ENCODE measurements at places on chromosomes 1 and 21. TPM values are rescaled to one million over a fixed set of nuclear protein-coding genes. Genes with fewer than 3 reads are reported as not detected.
A peak's percentile ranks its signal among the peaks of the same experiment; 100 is the strongest.

DNA sequence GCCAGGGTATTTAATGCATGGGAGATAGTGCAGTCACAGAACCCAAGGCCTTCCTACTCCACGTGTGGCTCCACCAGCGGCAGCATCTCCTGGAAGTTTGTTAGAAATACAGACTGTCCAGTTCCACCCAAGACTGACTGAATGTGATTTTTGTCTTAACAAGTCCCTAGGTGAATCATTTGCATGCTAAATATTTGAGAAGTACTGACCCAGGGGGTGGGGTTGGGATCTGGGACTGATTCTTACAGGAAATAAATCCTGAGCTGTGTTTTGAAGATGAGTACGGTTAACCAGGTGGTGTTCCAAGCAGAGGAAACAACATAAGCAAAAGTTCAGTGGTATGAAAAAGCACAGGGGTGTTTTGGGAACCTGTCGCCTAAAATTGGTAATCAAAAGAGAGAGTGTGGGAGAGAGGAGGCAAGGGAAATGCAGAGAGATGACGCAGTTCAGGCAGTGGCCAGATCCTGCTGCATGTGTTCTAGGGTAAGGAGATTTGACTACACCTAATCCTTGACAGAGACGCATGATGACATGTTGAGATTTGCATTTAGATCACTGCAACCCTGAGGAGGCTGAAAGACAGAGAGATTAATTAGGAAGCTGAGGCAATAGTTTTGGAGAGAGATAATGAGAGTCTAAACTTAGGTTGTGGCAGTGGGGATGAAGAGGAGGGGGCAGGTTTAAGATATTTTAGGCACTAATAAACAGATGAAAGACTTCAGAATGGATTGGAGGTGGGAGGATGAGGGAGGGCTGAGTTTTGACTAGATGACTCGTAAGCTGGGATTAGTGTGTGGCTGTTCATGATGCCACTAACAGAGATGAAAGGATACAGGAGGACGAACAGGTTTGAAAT, 3.7 kb upstream of the ZNF326 start:
- no peak for DNase-seq
- peaks cover 4% of the 10 kb centered on the region for H3K36me3 ChIP-seq
- peaks cover 13% of the 10 kb centered on the region for H3K27me3 ChIP-seq
- H3K27ac ChIP-seq = no peak overlapping the region
- H3K4me1 ChIP-seq = peaks cover 15% of the 10 kb centered on the region
- no peak overlapping the region for H3K4me3 ChIP-seq

- H3K4me1 ChIP-seq = no peaks in the 10 kb centered on the region
- DNase-seq = no peak
- H3K4me3 ChIP-seq = no peak overlapping the region
- H3K27ac ChIP-seq = no peak overlapping the region
These were observed 243.0 kb upstream of the LYPLAL1 start for GRCh38 chr1:218930472-218931241.

DNA sequence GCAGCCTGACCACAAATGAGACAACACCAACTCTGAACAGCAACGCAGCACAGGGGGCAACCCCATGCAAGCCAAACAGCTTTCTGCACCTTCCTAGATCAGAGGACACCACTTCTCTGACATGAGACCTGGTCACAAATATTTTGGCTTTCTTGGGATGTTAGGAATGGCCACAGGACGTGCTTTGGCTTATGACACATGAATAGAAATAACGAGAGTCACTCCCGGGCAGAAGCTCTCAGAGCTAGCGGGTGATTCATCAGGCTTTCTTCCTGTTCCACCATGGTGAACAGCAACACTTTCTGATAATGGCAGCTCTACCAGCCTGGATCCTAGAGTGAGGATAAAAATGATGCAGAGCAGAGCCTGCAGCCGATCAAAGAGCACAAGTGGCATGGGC, 39.4 kb downstream of the PAFAH2 start:
- DNase-seq = no peak
- H3K27ac ChIP-seq = no peak overlapping the region
- H3K4me1 ChIP-seq = peaks cover 2% of the 10 kb centered on the region
- no peaks in the 10 kb centered on the region for H3K27me3 ChIP-seq
- H3K36me3 ChIP-seq = peaks cover 45% of the 10 kb centered on the region

- no peak overlapping the region for H3K27ac ChIP-seq
These were observed 64.6 kb downstream of the UBIAD1 start for GRCh38 chr1:11337580-11338073.

GRCh38 chr1:101438359-101438758, 201.5 kb downstream of the S1PR1 start:
- no peak overlapping the region for H3K27ac ChIP-seq
- no peaks in the 10 kb centered on the region for H3K4me1 ChIP-seq
- no peak for DNase-seq

GRCh38 chr1:81846630-81847029, 45.9 kb downstream of the ADGRL2 start:
- no peak overlapping the region for H3K27ac ChIP-seq
- no peaks in the 10 kb centered on the region for H3K4me1 ChIP-seq
- no peaks in the 10 kb centered on the region for H3K36me3 ChIP-seq
- no peak overlapping the region for H3K4me3 ChIP-seq
- no peak for DNase-seq

- H3K36me3 ChIP-seq = no peaks in the 10 kb centered on the region
- no peaks in the 10 kb centered on the region for H3K27me3 ChIP-seq
- no peak for DNase-seq
- no peak overlapping the region for H3K4me3 ChIP-seq
- H3K27ac ChIP-seq = no peak overlapping the region
These were observed 514.7 kb downstream of the NUF2 start for GRCh38 chr1:163836481-163836880.

GRCh38 chr1:216064643-216065042, 358.6 kb downstream of the USH2A start:
- no peaks in the 10 kb centered on the region for H3K27me3 ChIP-seq
- no peak overlapping the region for H3K4me3 ChIP-seq
- H3K27ac ChIP-seq = no peak overlapping the region
- H3K4me1 ChIP-seq = no peaks in the 10 kb centered on the region
- no peak for DNase-seq

GRCh38 chr1:58620259-58620658, 43.2 kb upstream of the TACSTD2 start:
- no peak for DNase-seq
- no peak overlapping the region for H3K27ac ChIP-seq
- H3K27me3 ChIP-seq = peaks cover 19% of the 10 kb centered on the region
- H3K4me1 ChIP-seq = peaks cover 7% of the 10 kb centered on the region
- no peak overlapping the region for H3K4me3 ChIP-seq
- H3K36me3 ChIP-seq = no peaks in the 10 kb centered on the region

GRCh38 chr1:173527151-173527826, 50.2 kb downstream of the PRDX6 start:
- peaks cover 5% of the 10 kb centered on the region for H3K4me1 ChIP-seq
- DNase-seq = no peak
- no peak overlapping the region for H3K4me3 ChIP-seq
- H3K27me3 ChIP-seq = no peaks in the 10 kb centered on the region

DNA sequence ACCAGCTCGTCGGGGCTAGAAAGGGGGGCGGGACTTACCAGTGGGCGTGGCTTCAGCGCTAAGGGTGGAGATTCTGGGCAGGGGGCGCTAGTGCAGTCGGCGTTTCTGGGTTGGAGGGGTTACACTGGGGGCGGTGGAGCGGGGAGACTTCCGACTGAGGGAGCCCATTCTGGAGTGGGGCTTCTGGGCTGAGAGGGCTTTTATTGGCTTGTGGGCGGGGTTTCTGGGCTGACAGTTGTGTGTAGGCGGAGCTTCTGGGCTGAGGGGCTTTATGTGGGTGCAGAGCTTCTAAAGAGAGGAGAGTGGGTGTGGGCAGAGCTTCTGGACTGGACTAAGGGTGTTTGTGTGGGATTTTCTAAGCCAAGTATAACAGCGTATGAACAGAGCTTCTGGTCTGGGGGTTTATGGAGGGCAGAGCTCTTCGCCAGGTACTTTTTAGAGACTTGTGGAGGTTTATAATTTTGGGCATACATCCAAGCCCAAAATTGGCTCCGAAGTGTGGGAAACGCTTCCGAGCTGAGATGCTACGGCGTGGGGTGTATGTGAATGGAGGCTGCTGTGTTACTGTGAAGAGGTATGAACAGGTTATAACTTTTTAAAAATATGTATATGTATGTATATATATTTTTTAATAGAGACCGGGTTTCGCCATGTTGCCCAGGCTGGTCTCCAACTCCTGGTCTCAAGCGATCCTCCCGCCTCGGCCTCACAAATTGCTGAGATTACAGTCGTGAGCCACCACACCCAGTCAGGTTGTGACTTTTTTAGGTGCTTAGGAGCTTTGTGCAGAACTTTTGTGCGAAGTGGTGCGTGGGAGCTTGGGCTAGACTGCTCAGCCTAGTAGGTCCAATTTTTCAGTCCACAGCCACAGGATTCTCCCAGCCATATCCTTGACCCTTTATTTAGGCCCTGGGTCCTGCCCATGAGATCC, 825 bp downstream of the TMEM39B start:
- no peak for DNase-seq
- H3K27me3 ChIP-seq = no peaks in the 10 kb centered on the region
- peaks cover 46% of the 10 kb centered on the region for H3K4me1 ChIP-seq
- peak overlapping the region; percentile 77 for H3K4me3 ChIP-seq
- peak overlapping the region; percentile 83 for H3K27ac ChIP-seq

GRCh38 chr1:184298440-184299405, 88.1 kb upstream of the C1orf21 start:
- peaks cover 4% of the 10 kb centered on the region for H3K27me3 ChIP-seq
- DNase-seq = no peak
- H3K4me1 ChIP-seq = no peaks in the 10 kb centered on the region
- no peak overlapping the region for H3K4me3 ChIP-seq
- H3K27ac ChIP-seq = no peak overlapping the region

EFNA3 gene
- 3.9 TPM for total RNA-seq

HFM1 gene
- total RNA-seq = not detected

HSPA6 gene
- 0.91 TPM for total RNA-seq

PRAMEF25 gene
- not detected for total RNA-seq

CELA2B gene
- total RNA-seq = not detected

DISP3 gene
- total RNA-seq = 0.38 TPM

ADORA1 gene
- not detected for total RNA-seq

PTPRC gene
- total RNA-seq = 731 TPM
